ENCODE measurements at places on chromosomes 7 and 10.

DNA sequence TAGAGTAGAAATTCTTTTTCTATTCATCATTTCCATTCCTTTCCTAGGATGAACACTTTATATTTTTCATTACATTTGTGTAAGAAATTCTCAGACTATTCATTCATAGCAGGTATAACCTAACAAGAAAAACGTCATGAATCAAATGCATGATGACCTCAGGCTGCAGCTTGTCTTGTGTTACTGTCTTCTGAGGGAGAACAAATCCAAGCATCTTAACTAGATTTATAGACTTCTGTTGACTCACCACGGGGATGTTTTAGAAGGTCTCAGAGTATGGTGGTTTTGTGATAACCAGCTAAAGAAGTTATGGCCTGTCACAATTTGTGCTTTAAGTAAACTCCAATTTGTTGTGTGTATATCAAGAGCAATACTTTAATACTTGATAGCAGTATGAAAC, 102.7 kb downstream of the ANKRD7 start:
- H3K27ac ChIP-seq, result no peak overlapping the region
- H3K36me3 ChIP-seq, result no peaks in the 10 kb centered on the region
- no peak for DNase-seq
- no peaks in the 10 kb centered on the region for H3K4me1 ChIP-seq
- peaks cover 8% of the 10 kb centered on the region for H3K27me3 ChIP-seq

- H3K36me3 ChIP-seq, result no peaks in the 10 kb centered on the region
- no peak overlapping the region for H3K4me3 ChIP-seq
- H3K27ac ChIP-seq, result no peak overlapping the region
- no peak for DNase-seq
Observed at GRCh38 chr7:144470078-144470477, 66.6 kb upstream of the NOBOX start.

DNA sequence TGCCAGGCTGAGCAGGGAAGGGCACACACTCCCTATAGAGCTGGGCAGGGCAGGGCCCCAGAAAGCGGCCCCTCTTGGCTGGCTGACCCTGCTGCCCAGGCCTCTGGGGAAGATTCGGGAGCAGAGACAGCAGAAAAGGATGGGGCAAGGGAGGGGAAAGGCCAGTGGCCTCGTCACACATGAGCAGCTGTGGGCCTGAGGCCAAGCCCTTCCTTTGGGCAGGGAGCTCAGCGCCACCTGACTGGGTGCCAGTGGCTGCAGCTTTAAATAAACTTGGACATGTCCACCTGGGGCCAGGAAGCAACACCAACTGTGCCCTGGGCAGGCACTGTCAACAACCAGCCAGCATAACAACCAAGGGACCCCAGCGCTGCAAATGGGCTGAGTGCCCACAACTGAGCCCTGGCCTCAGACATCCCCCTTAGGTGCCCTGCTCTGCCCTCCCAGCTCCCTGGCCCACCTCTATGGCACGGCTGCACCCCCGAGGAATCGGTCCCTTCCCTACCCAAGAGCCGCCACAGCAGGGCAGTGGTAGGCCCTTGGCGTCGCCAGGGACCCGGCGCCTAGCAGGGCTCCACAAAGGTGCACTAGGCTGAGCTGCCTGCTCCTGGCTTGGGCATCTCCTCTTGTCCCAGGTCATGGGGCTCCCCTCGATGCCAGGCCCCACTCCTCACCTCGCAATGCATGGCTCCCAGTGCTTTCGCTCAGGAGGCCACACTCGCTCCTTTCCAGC, 2.6 kb downstream of the CAMK2B start:
- DNase-seq, result no peak
- H3K27ac ChIP-seq, result no peak overlapping the region
- no peak overlapping the region for H3K4me3 ChIP-seq
- peaks cover 28% of the 10 kb centered on the region for H3K27me3 ChIP-seq
- peaks cover 7% of the 10 kb centered on the region for H3K4me1 ChIP-seq
- H3K36me3 ChIP-seq, result peaks cover 2% of the 10 kb centered on the region

- H3K4me3 ChIP-seq, result no peak overlapping the region
- H3K4me1 ChIP-seq, result peaks cover 35% of the 10 kb centered on the region
- H3K27ac ChIP-seq, result no peak overlapping the region
Observed at GRCh38 chr7:130288829-130289228, 4.1 kb upstream of the CPA4 start.

- peaks cover 9% of the 10 kb centered on the region for H3K4me1 ChIP-seq
- no peak overlapping the region for H3K4me3 ChIP-seq
- no peaks in the 10 kb centered on the region for H3K27me3 ChIP-seq
Observed at GRCh38 chr10:29563420-29564035, 71.2 kb downstream of the SVIL start.

DNA sequence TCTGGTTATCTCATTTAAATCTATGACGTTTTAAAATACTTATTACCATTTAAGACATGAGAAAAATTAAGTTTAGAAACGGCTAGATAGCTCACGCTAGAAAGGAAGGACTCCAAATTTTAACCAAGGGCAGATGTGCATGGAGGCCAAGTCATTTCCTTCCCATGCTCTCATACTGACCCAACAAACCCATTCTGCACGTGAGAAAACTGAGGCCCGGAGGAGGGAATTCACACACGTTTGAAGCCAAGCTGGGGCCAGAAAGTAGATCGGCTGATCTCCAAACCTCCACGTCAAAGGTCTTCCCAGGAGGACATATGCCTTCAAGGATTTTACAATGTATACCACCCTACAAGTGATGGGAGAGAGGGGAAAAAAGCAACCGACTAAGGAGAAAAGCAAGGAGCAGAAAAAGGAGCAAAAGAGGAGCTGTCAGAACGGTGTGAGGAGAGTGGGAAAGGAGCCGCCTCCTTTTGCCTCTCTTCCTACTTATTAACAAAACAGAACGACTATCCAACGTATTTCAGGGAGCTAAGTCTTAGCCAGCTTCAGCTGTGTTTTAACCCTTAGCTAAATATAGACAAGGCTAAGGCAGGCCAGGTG, 645 bp upstream of the SIRT1 start:
- H3K4me1 ChIP-seq, result peaks cover 29% of the 10 kb centered on the region
- peak overlapping the region; percentile 97 for H3K27ac ChIP-seq
- peak overlapping the region; percentile 84 for H3K4me3 ChIP-seq
- H3K36me3 ChIP-seq, result peaks cover 10% of the 10 kb centered on the region
- DNase-seq, result no peak

Data from chondrocyte (in vitro differentiated cells).